ENCODE measurements at places on chromosomes 2 and 18.

DNA sequence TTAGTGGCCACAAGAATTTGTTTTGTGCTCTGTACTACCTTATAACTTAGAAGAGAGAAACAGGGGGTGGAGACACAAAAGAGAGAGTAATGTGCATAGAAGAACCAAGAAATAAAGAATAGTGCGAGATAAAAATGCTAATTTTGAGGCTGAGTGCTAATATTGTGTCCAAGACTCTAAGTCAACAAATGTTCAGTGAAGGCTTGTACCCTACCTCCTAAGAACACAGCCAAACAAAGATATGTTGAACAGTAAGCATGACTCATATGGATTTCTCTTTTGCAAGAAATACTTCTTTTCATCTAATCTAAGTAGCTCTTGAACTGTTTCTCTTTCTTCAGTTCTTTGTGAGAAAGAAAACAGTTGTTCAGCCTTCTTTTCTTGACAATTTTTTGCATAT, 45.2 kb downstream of the GAREM1 start:
- no peak for DNase-seq

DNA sequence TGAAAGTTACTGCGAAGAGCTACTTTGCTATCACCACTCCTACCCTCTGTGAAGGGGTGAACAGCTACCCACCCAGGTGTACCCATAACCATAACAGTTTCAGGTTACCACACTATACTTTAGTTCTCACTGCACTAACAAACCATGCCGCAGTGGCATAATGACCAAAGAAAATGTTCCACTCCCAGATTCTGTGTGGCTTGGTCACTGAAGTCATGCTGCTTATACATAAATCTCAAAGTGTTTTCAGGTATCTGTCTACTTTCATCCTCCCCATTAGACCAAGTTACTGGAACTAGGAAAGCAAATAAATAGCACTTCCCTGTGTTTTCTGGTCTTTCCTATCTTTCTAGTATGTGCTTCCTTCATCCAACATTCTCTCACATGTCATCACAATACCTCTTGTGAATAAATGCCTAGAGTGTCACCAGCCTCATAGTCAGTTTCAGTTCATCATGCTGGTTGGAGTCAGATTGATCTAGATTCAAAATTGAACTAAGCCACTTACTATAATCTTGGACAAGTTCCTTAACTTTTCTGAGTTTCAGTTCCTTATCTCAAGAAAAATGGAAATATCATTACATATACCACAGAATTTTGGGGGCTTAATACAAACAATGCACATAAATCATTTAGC, 293.6 kb downstream of the FSIP2 start:
- DNase-seq, result no peak

- DNase-seq, result no peak
These were observed 18.1 kb upstream of the DNAH7 start for GRCh38 chr2:196086517-196087368.

DNA sequence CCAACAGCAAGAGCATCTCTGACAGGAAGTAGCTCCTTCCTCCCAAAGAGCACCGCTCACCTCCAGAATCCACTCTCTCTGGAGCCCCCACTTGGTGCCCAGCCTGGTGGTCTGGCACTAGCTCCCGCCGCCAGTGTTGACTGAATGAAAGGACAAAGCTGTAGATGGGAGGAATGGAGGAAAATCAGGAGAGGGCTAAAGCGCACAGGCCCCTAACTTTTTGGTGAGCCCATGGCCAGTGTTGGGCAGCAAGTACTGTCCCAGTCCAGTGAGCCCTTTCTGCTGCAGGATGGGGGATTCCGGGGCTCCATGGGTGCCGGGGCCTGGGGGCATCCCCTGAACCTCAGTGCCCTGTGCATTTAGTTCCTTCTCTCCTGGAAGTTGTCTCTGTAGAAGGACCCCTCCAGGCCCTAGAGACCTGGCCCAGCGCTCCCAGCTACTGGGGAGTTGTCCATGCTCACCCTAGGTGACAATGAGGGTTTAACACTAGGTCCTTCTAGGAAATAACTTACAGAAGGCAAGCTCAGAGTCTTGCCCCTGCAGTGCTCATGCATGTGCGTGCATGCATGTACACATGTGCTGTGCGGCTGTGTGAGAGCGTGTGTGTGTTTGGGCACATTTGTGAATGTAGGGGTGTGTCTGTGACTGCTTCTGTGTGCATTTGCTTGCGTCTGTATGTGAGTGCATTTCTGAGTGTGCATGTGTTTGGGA, 33.6 kb downstream of the GLI2 start:
- no peak for DNase-seq

DNA sequence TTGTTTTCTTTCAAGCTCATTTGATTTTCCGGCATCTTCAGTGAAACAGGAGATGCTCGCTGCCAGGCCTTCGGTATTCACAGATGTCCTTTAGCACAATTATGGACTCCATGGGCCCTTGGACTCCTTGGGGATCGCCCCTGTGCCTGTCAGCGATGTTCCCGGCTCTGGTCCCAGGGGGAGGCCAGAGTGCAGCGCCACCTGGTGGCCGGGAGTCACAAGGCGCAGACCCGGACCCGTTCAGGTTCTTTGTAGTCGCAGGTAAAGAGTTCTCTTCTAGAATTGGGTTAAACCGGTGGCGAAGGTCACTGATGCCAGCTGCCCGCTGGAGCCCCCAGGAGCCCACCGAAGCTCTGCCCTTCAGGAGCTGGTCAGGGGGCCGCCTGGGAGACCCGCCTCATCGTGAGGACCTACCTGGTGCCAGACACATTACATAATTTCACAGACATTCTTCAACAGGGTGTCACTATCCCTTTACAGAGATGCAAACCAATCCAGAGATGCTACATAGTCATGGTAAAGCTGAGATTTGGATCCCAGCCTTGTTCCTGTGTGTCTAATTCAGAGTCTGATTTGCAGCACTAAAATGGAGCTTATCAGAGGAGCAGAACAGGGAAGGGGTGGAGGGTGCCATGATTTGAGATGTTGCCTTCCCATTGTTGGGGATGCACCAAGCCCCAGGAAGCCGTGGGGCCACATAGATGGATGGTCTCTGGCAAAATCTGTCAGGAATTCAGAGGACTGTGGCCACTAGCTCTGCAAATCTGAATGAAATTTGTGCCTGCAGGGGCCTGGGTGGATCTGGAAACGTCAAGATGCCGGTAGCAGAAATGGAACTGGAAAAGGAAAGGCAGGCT, 6.0 kb upstream of the INPP5D start:
- no peak for DNase-seq

DNA sequence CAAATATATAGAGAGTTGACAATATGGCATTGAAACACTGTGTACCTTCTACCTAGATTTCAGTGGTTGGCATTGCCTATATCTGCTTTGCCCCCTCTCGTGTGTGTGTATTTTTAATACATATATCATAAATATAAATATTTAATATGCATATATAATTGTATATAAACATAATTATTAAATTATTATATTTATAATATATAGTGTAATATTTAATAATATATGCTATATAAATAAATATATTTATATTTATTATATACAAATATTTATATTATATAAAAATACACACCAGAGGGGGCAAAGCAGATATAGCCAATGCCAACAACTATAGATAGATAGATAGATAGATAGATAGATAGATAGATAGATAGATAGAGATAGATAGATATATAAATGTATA, 124.1 kb downstream of the KIAA1328 start:
- no peak for DNase-seq

DNA sequence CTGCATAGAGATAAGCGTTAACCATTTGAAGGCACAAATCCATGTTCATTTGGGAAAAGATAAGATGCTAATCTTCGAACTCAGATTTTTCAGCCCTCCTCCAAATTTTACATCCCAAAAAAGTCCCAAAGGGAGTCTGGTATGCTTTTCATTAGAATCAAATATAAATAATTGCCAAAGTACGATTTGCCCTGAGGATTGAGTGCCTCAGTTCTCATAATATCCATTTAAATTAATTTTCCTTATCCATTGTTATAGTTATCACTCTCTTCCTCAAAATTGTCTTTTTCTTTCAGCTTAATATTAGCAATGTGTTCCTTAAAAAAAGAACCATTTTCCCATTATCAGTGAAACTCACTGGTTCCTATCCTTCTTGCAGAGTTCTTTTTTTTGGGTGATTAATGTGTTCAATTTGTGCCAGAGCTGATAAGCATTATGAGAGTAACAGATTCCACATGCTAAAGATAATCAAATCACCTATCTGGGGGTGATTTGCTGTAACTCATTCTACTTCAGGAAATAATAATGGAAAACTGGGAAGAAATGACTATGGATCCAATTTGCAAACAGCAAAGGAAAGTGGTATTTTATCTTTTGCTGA, 686 bp downstream of the HNMT start:
- DNase-seq, result no peak

GRCh38 chr18:4016391-4017049, 438.6 kb downstream of the DLGAP1 start:
- DNase-seq, result no peak

DNA sequence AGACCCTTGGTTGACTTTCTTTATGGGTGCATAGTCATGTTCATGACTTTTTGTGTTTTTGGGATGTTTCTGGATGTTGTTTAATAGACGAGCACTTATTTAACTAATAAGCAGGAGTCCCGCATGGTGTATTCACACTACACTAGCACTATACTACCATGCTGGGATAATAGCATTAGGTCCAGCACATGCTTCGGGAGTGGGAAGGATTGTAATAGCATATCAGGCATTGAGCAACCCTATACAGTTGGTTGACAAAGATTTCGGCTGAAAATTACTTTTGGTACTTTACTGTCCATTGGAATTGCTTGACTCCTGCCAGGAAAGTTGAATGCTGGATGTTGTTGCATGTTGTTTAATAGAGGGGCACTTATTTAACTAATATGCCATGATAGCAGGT, 2.8 kb downstream of the SH3RF3 start:
- no peak for DNase-seq

DNA sequence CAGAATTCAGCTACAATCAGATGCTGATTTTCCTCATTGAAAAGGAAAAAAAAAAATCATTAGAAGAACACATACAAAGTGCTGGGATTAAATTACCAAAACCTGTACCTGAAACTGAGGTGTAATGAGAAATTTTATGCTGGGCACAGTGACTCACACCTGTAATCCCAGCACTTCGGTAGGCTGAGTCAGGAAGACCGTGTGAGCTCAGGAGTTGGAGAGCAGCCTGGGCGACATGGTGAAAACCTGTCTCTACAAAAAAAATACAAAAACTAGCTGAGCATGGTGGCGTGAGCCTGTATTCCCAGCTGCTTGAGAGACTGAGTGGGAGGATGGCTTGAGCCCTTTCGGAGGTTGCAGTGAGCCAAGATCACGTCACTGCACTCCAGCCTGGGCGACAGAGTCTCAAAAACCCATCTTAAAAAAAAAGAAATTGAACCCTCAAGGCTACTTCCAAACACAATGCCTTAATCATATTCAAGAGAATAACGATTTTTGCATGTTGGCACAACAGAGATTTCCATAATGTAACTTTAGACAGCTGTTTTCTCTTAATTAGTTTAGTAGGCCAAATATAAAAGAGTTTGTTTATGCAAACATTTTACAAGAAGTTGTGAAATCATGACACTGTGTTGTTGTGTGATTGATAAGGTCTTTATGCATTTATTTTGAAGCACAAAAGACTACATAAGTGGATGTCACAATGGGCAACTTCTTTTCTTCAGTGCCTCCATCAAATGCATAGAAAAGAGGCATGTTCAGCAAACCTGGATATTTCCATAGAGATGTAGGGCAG, 63.9 kb downstream of the FAM161A start:
- DNase-seq, result no peak

DNA sequence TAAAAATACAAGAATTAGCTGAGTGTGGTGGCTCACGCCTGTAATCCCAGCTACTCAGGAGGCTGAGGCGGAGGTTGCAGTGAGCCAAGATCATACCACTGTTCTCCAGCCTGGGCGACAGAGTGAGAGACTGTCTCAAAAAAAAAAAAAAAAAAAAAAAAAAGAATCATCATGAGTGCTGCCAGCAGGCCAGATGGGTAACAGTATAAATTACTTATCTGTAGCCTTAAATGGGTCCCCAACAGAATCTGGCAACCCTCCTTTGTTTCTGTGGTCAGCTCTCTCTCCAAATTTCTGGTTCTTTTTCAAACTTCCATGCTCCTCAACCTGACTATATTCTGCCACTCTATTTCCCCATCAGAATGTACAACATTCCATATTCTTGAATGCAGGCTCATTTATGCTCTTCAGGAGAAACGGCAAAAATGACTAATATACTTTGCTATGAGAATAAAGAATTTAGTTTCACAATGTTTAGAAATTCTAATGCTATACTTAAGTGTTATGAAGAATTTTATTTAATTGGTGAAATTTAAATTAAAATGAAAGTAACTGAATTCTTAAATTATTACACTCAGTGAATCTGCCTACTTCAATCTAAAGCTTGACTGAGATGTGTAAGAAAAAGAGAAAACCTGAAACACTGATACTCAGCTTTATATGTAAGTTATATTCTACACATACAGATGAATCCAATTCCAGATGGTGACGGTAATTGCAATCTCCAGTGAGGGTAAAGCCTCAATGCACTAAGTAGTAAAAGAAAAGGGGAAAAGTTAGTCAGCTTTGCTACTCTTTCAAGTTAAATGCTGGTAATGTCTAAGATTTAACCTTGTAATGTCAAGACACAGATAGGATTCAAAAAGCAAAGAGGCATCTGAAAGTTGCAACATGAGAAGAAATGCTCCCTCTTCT, 24.8 kb downstream of the LPIN2 start:
- no peak for DNase-seq

DNA sequence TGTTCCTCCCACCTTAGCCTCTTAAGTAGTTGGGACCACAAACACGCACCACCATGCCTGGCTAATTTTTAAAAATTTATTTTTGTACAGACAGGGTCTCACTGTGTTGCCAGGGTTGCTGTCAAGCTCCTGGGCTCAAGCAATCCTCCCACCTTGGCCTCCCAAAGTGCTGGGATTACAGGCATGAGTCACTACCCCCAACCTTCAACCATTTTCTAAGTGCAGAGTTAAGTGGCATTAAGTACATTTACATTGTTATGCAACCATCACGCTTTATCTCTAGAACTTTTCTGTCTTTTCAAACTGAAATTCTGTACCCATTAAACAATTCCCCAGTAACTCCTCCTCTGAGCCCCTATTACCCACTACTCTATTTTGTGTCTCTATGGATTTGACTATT, 45.9 kb upstream of the AFF3 start:
- no peak for DNase-seq

DNA sequence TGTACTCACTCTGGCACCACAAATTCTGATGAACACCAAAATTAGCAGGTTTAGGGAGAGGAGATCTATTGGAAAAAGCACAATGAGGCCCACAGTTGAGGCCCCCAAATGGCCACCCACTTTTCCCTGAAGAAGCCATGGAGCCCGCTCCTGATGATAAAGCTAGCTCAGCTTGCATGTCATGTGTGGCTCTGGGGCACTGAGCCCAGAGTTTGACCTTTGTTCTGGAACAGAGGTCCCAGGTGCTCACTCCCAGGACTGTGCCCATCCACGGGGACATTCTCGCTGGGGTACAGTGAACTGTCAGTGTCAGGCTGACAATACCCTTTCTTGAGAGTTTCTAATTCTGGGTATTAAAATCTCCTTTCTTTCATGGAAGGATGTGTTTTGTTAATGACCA, 36.2 kb downstream of the XDH start:
- no peak for DNase-seq

GRCh38 chr2:197205585-197206215, 104.9 kb downstream of the ANKRD44 start:
- no peak for DNase-seq

GRCh38 chr18:75635096-75635495, 207.6 kb upstream of the SMIM21 start:
- no peak for DNase-seq
